GM23248 (cell line): ENCODE measurements at places on chromosomes 6 and 20.

DNA sequence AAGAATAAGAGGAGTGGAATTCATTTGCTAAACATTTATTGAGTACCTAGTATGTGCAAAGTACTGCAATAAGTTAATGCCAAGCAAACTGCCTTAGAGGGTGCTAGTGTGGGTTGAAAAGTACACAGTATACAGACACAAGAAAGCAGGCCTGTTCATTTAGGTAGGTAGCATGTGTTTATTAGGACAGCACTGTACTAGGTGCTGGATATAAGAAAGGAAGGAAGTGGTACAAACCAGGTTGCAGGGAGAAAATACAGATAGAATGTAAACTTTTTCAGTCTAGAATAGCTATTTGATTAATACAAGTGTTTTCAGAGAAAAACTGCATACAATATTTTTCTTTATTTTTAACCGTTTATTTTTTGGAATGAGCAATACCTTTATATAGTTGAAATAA, 68.1 kb downstream of the PHF20 start:
- peaks cover 17% of the 10 kb centered on the region for H3K36me3 ChIP-seq
- H3K4me1 ChIP-seq: peaks cover 11% of the 10 kb centered on the region
- H3K27me3 ChIP-seq: no peaks in the 10 kb centered on the region
- no peak for DNase-seq
- H3K27ac ChIP-seq: no peak overlapping the region
- H3K4me3 ChIP-seq: no peak overlapping the region

DNA sequence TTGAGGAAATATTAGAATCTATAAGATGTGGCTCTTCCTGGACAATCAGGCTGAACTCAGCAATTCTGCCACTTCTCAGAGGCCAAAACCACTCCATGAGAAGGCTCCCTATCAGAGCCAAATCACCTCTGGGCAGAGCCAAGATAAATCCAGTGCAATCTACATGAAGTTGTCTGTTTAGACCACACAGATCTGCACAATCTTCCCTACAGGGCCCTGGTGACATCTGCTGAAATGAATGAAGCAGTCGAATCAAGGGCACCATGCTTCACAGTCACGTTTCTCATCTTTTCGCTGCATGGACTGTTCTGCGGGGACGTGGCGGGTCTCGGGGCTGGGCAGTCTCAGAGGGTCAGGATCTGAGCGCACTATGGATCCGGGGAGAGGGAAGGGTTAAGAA, 60.1 kb upstream of the CD93 start:
- H3K36me3 ChIP-seq: no peaks in the 10 kb centered on the region
- peak; percentile 23 for DNase-seq
- no peaks in the 10 kb centered on the region for H3K27me3 ChIP-seq
- H3K4me3 ChIP-seq: no peak overlapping the region

DNA sequence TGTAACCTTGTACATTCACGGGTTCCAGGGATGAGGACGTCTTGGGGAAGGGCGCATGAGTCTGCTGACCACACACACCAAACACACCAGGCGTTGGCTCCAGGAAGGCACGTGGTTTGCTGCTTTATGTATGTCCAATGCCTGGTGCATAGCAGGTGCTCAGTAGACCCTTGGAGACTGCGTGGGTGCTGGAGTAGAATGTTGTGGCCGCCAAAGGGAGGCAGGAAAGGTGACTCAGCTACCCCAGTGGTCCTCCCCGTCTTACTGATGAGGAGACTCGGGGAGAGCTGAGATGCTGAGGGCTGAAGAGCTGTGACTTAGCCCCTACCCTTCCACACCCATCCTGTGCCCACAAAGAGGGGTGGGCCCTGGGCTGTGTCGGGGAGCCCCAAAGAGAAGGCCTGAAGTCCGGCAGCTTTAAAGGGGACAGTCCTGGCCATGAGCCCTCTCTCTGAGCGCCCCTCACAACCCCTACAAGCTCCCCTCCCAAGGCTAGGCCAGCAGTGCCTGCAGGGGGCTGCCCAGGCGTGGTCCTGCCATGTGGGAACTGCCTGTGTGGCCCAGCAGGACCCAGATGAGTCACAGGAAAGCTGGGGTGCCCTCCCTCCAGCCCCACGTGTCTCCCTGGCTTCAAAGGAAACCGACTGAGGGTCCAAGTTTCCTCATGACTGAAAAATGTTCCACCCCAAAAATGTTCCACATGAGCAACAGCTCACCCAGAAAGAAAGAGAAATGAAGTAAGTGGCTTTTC, 28.0 kb upstream of the PTGIS start:
- no peaks in the 10 kb centered on the region for H3K36me3 ChIP-seq
- H3K27ac ChIP-seq: peak overlapping the region; percentile 81
- H3K4me3 ChIP-seq: no peak overlapping the region
- DNase-seq: peak; percentile 82
- peaks cover 39% of the 10 kb centered on the region for H3K4me1 ChIP-seq

GRCh38 chr20:25079171-25079570, 2.8 kb downstream of the VSX1 start:
- peaks cover 9% of the 10 kb centered on the region; the same call in 1 of the 2 replicates for H3K4me1 ChIP-seq
- no peak overlapping the region for H3K27ac ChIP-seq
- no peak overlapping the region for H3K4me3 ChIP-seq
- H3K36me3 ChIP-seq: no peaks in the 10 kb centered on the region

- H3K27ac ChIP-seq: peak overlapping the region; percentile 98
- H3K4me3 ChIP-seq: no peak overlapping the region
- peaks cover 57% of the 10 kb centered on the region for H3K36me3 ChIP-seq
- H3K4me1 ChIP-seq: peaks cover 56% of the 10 kb centered on the region
Observed at GRCh38 chr6:52502306-52503029, 74.4 kb downstream of the TRAM2 start.
